ENCODE measurements at places on chromosomes 16 and 17.

- DNase-seq: peak; percentile 63
Observed at GRCh38 chr17:59345476-59345875, 14.0 kb downstream of the YPEL2 start.

DNA sequence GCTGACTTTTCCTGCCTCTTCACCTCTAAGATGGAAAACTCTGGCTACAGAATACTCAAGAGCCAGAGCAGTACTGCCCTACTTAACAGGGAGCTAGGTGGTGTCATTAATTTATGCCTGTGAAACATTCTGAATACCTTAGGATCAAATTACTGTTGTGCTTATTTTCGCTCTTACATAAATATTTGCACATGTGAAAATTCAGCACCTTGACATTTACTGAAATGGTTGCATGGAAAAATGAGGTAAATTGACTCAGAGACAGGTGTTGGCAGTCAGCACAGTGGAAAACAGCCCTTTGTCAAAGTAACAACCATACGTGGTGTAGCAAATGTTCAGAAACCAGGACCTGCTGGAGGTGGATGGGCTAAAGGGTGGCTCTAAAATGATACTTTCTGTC lies 193.6 kb downstream of the CDH8 start:
- DNase-seq: no peak

GRCh38 chr16:53995378-53995777 lies 291.2 kb downstream of the IRX3 start:
- DNase-seq: no peak

DNA sequence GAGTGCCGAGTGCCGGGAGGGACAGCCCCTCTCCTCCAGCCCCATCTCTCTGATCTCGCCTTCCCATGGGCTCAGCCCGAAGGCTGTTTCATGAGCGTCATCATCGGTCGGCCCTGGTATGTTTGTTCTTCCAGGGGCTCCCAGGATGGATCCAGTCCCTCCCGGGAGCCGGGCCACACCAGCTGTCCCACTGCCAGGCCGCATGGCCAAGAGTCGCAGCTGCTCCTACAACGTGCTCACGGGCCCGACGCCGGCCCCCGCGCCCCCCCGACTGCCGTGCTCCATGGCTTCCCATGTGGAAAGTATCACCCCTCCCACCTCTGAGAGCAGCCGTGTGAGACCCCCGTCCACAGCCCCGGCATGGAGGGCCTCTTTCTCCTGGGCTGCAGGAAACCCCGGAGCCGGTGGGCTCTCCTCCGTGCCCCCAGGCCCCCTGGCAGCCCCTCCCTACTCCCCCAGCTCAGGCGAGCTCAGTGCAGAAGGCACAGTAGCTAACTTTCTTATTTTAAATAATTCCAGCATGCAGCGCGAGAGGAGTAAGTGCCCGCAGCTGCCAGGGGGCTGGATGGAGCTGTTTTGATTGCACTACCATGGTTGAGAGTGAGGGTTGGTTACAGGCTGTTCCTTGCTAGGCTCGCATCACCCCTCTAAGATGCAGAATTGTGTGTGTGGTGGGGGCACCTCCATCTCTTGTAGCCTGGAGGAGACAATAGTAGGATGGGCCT lies 26.6 kb upstream of the GSE1 start:
- DNase-seq: no peak

DNA sequence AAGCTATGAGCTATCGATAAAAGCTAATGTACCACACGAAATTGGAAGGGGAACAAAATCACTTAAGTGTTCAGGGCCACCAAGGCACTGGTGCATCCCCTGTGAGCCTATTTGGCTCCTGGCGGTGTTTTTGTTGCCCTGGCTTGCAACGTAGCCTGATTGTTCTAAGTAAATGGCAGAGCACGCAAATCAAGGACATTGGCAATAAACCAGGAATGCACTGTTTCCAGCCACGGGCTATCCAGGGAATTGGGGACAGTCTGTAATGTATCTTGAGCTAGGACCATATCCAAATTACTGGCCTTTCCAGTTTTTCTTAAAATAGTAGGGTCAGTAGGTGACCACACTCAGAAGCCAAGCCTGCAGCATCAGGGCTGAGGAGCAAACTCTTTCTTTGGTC lies 734.0 kb downstream of the MAF start:
- DNase-seq: no peak

GRCh38 chr17:32627239-32627996 lies 140.6 kb downstream of the CDK5R1 start:
- peak; percentile 62 for DNase-seq
